ENCODE measurements at places on chromosomes 1 and 21.

DNA sequence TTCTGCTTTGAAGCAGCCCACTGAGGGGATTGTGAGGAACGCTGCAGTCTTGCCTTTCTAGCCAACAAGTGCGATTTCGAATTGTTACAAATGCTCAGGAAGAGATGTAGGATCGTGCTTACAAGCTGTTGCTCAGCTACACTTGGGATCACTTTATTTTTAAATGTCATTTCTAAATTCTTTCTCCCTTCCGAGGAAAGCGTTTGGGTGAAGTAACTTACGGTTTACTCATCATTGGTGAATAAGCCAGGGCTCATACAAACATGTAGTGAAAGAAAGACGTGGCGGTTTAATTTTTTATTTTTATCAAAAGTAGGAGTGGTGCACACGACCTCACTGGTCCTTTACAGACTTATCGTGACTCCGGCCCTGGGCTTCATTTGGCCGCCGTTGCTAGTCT lies 386.6 kb downstream of the KIF26B start:
- DNase-seq: no peak

DNA sequence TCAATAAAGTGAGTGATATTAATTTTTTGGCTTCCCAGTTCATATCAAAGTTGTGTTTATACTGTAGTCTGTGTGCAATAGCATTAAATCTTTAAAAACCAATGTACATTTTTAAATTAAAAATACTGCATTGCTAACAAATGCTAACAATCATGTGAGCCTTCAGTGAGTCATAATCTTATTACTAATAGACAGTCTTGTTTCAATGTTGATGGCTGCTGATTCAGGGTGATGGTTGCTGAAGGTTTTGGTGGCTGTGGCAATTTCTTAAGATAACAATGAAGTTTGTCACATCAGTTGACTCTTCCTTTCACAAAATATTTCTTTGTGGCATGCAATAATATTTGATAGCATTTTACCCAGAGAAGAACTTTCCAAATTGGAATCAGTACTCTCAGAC lies 109.0 kb downstream of the ZMYM4 start:
- DNase-seq: no peak

- DNase-seq: peak; percentile 8
Observed at GRCh38 chr1:88890791-88891317, 513 bp downstream of the GTF2B start.

DNA sequence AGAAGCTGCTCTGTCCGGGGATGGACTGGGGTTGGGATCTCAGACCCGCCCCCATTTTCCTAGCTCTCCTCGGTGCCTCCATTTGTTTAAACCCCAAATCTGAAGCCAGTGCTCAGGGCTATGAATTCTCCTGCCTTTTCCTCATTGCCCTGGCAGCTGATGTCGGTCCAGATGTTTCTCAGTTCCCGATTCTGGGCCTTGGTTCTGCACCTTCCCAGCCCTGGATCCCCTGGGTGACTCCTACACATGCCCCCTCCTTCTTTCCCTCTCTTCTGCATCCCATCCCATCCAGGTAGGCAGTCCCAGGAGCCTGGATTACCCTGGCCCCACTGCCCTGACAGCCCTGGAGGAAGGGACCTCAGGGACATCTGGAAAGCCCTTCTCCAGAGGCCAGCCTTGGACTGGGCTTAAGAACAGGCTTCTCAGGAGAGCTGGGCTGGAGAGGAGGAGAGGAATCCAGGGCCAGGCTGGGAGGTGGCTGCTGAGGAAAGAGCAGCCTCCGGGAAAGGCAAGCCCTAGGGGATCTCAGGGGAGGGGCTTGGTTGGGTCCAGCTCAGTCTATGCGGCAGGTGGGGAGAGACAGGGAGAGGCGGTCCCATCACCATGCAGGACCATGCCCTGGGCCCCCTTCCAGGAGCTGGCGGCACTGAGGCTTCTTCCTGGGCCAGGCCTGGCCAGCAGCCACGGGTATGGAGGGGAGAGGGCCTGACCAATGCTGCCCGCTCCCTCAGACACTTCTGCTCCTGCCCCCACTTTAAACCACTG lies 6.8 kb upstream of the EPS8L3 start:
- no peak for DNase-seq

DNA sequence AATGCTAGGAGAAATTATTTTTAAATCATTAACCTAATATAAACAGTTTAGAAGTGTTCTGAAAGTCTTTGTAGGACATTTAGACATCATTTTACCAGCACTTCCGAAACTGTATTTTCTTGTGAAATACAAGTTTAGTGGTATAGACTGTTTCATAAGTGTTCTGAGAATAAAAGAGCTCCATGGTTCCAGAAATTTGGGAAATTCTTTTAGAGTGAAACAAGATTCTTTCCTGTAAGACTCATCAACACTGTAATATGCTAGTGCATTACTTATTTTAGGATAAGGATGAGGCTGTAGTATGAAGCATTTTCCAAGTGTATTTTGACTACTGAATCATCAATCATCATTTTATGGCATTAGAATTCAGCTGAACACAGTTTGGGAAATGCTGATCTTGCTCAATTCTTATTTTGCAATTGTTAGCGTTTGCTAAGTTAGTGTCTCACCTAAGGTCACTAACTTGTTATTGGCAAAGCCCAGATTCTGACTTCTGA lies 73.4 kb downstream of the CEP350 start:
- no peak for DNase-seq

- no peak for DNase-seq
Observed at GRCh38 chr21:38574895-38575575, 76.8 kb upstream of the ERG start.

GRCh38 chr1:114509596-114510273 lies 1.3 kb downstream of the TRIM33 start:
- DNase-seq: no peak

GRCh38 chr1:60952612-60953111 lies 129.7 kb upstream of the NFIA start:
- DNase-seq: no peak

DNA sequence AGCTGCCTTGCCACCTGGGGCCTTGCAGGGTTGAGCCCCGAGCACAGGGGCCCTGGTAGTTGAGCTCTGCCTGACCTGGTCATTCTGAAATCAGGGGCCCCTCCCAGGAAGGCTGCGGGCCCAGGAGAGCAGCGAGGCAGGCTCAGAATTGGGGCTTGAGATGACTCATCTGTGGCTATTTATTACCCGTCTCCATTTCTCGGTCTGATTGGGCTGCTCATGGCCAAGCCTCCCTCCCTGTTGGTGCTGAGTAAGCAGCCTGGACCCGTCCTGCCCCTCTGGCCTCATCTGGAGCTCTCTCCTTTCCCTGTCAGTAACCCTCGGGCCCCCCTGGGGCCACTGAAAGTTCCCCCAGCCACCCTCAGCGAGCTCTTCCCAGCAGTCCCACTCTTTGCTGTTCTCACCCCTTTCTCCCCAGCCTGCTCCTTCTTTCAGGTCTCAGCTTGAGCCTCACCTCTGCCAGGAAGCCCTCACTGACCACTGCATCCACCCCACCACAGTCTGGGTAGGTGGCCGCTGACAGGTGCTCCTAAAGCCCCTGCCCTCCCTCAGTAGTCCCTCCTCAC lies 11.0 kb upstream of the TNFRSF8 start:
- no peak for DNase-seq

DNA sequence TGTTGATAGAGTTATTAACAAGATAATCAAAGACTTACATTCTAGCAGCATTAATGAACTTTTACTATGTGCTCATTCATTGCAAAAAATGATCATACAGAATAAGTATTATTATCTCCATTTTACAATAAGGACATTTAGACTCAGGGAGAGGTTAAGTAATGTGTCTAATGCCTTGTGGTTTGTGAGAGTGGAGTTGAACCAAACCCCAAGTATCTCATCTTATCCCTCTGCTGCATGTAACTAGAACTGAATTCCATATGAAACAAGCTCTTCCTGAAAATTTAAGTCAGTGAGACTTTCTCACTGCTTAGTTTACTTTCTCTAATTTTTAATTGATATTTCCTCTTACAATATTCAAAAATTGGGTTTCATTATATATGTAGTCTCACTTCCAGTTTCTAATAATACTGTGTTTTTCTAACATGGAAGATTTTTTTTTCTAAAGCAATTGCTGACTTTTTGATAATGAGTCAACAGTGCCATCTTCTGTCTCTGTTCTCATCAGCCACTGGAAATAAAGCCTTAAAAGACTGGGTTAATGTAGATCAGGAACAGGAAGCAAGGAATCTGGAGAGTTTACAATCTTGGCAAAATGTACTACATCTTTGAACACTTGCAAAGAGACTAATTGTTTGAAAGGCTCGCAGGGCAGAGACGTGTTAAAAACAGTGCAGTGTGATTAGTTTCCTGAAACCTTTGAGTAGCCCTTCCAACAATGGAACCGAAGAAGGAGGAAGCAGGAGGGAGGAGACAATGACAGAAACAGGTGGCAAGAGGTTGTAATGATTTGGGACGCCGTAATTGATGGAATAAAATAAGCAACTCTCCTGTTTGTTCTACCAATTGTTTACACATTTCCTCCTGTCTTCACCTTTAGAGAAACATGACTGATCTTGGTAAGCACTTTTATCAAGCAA lies 567.6 kb downstream of the MRPL39 start:
- no peak for DNase-seq

DNA sequence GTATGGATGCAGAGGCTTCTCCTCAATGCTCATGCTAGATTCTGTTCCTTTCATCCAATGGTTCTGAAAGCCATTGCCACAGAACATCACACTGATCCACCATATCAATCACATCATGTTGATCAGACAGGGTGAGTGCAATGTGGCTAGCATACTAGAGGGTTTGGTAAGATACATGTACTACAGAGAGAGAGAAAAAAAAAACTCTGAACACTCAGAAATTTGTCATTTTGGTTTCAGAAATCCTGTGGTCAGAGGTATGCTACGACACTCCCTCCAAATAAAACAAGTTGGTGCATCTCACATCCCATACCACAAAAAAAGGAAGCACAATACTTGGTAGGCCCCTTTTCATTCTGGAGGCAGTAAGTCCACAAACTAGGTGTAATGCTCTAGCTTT lies 35.4 kb downstream of the OR10J1 start:
- no peak for DNase-seq

GRCh38 chr1:231278100-231278790 lies 37.2 kb downstream of the GNPAT start:
- DNase-seq: no peak

- DNase-seq: peak; percentile 99
Observed at GRCh38 chr1:244874974-244875579, 10.7 kb upstream of the HNRNPU start.

DNA sequence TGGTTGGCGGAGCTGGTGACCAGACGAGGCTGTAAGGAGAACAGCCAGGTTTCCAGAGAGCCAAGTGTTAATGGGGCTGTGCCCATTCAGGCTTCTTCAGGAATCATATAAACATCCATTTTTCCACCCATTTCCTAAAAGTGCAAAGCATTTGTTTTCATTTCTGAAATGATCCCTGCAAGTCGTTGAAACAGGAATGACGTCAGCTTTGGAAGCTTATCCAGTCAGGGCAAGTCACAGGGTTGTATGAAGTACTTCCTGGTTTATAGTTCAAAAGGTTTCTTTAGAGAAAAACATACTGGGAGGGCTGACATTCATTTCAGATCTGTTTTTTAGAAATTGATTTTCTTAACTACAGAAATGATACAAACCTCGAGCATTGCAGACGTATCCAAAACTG lies 29.2 kb downstream of the IGSF5 start:
- DNase-seq: peak; percentile 23

GRCh38 chr1:100219883-100220282 lies 29.8 kb downstream of the DBT start:
- no peak for DNase-seq

DNA sequence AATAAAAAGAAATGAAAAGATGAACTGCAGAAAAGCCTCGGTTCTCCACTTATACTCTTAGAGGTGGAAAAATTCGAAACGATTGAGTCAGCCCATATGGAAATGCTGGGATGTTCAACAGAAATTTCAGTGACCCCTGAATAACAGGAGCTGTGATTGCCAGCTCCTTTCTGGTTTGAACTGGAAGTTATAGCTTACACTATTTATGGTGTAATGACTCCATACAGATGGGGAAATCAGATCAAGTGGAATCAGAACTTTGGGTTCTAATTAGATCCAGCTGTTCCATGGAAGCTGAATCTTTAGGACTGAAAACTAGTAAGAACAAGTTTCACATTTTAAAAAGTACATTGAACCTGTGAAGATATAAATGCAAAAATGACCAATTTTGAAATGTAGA lies 569.3 kb upstream of the ZRANB2 start:
- no peak for DNase-seq

- no peak for DNase-seq
Observed at GRCh38 chr1:33397994-33398393, 32.9 kb downstream of the PHC2 start.

GRCh38 chr1:206814716-206815341 lies 42.5 kb upstream of the IL10 start:
- DNase-seq: no peak

DNA sequence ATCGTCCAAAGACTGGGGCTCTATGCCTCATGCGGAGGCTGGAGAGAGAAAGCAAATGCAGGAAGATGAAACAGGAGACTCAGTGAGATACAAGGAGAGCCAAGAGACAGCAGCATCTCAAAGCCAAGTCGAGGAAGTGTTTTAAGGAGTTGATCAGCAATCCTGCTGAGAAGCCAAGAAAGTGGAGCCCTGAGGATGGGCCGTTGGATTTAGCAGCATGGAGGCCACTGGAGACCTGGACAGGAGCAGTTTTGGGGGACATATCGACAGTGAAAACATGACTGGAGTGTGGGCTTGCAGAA lies 107.4 kb upstream of the ZBTB40 start:
- no peak for DNase-seq

DNA sequence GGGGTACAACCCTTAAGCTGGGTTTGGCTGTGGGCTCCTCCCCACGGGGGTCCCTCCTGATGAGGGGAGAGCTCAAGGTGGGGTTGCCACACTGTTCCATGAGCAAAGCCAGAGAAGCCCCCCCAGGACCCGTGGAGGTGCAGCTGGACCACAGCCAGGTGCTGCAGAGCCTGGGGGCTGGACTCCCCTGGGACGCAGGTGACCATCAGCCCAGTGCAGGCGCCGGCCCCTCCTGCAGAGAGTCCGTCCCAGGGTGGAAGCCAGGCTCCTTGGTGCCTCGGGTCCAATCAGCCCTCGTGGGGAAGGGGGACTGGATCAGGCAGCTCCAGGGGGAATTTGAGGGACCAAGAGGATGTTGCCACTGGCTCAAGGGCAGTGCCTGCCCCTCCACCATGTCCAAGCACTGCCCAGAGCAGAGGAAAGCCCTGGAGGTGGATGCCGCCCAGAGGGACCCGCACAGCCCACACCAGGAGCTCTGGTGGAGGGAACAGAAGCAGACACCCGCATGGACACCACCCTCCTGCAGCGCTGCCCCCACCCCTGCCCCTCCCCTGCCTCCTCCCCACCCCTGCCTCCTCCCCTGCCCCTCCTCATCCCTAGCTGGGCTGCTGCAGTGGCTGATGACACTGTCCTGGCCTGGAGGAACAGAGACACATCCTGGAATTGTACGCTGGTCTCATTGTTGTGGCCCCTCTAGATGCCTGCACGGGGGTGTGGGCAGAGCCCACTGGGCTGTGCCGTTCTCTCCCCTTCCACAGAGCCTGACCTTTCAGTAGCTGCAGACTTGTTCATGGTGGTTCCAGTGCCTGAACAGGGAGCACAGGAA lies 30.8 kb upstream of the COL18A1 start:
- no peak for DNase-seq
